B cell (primary cell): ENCODE measurements at places on chromosomes 13 and 19.

GRCh38 chr19:5106191-5106726 is 137.3 kb downstream of the KDM4B start:
- DNase-seq = no peak

GRCh38 chr13:99796175-99796819 is 175.3 kb downstream of the ZIC5 start:
- no peak for DNase-seq

- peak; percentile 48 for DNase-seq
Observed at GRCh38 chr19:54415208-54415900, at the start of gene TTYH1. Gene TTYH1, plus strand, starts transcription at chr19:54415464. Its CDS starts 89 bp downstream, at chr19:54415553.

DNA sequence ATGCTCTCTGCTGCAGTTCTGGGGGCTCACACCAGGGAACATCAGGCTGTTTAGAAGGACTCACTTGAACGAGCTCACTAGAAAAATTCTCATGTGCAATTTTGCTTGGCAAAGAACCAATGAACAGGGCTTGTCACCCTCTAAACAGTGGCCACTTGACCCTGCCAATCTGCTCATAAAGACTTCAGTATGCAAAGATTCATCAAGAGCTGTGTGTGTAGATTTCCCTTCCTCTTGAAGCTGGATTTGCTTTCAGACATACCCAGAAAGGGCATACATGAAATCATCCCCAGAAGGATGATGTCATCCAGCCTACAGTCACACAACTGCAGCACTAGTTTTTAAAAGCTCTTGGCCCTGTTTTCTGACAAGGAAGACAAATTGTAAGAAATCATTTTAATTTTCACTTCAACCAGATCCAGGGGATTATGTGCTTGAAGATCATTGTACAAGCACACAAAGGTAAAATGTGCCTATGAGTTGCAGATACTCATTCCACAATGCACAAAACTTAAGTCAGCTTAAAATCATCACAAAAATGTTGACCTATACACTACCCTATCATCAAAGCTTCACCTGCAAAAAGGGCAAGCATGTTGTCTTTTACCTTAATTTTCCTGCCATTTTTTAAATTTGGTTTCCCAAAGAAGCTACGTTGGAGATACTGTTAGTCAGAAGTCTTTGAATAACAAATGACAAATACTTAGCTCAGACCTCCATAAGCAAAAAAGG is 5.2 kb upstream of the STK24 start:
- DNase-seq = no peak

DNA sequence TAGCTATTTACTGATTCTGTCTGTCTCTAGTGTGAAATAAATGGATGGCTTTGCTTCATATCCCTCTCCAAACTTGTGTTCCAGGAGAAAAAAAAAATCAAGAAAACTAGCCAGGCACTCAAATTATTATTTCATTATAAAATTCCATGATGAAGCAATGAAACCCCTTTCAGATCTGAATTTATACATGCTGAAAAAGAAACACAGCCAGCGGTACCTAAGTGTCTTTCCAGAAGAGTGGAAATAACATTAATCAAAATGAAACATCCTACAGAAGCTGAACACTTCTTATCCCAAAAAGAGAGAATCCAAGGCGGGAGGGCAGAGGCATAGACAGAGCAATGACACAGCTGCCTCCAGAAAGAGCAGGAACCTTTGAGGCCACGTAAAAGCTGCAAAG is 15.9 kb downstream of the ENOX1 start:
- no peak for DNase-seq

DNA sequence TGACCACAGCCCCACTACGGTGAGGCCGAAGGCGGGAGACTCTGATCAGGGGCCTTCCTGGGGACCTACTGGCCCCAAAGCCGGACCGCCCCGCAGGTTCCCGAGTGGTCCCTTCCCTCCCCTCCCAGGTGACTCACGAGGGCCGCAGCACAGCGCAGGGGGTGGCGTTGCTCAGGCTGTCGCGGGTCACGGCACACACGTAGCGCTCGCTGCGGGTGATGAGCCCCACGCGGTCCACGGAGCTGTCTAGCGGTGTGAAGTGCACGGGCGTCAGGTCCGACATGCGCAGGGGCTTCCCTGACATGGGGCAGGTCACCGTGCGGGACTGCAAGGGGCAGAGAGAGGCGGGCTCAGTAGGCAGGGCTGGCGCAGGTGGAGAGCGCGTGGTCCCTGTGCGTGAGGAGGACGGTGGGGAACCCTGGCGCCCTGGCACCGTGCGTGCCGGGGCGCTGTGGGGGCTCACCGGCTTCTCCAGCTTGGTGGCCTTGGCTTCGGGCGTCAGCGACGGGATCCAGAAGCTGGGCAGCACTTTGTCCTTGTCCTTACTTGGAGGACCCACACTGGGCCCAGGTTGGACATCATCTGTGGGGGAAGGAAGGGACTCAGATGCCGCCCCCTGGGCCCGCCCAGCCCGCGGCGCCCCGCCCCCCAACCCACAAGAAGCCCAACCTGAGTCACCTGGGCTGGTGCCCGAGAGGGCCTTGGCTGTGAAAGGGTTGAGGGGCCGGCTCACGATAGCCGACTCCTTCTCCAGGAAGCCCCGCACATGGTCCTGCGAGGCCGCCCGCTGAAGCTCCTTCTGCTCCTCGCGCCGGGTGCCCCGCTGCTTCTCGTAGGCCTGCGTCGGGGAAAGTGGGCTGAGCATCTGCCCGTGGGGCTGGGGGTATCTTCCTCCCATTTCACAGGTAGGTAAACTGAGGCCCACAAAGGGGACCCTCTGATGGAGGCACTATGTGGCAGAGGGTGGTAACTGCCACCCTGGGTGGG is 23.7 kb downstream of the NOSIP start:
- DNase-seq = no peak

DNA sequence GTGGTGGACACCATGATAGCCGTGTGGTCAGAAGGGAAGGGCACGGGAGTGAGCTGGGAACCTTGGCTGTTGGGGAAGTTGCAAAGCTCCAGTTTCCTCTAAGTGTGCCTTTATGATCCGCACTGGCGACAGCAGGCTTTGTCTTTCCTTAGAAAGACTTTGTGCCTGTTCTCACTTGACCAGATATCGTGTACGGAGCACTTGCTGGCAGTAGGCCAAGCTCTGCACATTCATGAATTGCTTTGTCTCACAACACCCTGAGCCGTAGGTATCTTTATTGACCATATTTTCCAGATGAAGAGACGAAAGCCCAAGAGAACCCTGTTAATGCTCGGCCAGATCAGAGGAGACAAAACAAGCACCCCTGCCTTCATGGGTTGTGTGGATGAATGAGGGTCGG is 15.1 kb downstream of the CUL4A start:
- no peak for DNase-seq

- DNase-seq = no peak
Observed at GRCh38 chr13:73417012-73417615, 358.3 kb downstream of the KLF5 start.

- no peak for DNase-seq
Observed at GRCh38 chr13:90801621-90802020, 545.9 kb upstream of the MIR17HG start.

DNA sequence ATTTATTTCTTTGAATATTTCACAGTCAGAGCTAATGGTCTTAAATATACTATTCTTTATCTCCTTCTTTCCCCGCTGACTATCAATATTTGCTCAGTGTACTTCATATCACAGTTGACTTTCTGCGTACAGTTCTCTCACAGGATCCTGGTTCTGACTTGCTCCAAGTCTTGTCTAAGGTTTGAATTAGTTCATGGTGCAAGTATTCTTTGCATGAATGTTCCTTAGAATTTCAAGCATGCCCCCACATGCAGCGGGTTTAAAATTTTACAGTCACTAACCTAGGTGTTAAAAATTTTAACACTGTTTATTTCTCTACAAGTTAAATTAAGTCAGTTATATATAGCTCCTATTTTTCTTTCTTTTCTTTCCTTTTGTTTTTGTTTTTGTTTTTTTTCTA is 20.8 kb upstream of the KLF12 start:
- DNase-seq = no peak

DNA sequence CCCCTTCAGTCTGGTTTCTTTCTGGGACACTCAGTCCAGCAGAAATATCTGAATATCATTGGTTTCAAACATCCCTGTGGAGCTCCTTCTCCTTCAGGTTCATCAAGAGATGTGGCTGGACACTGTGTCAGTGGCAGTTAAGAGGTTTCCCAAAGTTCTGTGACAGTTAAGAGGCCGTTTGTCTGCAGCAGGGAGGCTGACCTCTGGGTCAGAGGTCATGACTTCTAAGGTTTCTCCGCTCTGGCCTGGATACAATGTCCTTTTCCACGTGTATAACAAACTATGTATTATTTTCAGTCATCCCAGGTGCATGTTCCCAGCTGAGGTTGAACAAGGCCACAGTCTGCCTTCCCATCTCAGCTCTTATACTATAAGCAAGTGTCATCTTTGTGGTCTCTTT is 174.9 kb downstream of the B3GLCT start:
- no peak for DNase-seq

- DNase-seq = no peak
Observed at GRCh38 chr13:53411463-53411862, 382.9 kb downstream of the OLFM4 start.

GRCh38 chr13:58728126-58728525 is 1096.6 kb downstream of the PCDH17 start:
- no peak for DNase-seq

GRCh38 chr13:61339054-61339621 is 76.5 kb downstream of the PCDH20 start:
- no peak for DNase-seq

- DNase-seq = no peak
Observed at GRCh38 chr19:48469289-48469881, at the start of gene CYTH2. Gene CYTH2, plus strand, starts transcription at chr19:48469369. Its CDS starts 139 bp downstream, at chr19:48469508.

GRCh38 chr19:5792224-5792623 is 1.3 kb upstream of the DUS3L start:
- no peak for DNase-seq

DNA sequence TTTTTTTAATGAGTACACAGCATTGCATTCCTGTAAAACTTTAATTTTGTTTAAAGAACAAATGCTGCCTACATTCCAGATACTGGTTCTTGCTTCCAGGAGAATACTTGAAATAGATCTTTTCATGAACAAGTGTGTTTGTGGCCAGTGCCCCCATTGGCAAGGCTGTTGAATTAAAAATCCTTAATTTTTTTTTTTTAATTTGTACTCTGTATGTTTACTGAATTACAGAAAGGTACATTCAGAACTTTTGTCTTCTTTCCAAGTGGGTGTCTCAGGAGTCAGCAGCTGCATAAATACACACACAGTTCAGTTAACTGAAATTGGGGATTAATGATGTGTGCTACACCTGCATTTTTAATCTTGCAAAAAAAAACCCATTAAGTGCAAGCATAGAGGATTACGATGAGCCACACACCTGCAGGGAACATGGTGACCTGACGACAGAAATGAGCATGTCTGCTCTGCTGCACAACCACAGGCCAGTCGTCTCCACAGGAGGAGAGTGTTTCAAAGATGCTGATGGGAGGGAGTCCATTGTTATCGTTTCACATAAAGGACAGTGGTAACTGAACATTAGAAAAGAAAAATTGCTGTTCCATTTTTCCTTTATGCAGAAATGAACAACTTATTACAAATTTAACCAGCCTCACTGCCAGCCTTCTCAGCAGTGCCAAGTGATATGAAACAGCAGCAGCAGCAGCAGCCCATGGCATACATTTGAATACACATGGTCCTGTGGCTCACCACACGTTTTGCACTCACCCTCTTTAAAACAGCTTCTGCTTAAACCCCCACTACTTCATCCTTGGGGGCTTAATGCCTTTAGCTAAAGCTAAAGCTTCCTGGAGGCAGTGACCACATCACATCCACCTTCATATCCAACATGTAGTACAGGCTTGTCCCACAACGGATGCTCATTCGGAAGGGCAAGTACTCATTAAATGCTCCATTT is 72.3 kb upstream of the RFC3 start:
- DNase-seq = peak; percentile 32

GRCh38 chr19:5891938-5892771 is 11.4 kb downstream of the NDUFA11 start:
- DNase-seq = no peak

DNA sequence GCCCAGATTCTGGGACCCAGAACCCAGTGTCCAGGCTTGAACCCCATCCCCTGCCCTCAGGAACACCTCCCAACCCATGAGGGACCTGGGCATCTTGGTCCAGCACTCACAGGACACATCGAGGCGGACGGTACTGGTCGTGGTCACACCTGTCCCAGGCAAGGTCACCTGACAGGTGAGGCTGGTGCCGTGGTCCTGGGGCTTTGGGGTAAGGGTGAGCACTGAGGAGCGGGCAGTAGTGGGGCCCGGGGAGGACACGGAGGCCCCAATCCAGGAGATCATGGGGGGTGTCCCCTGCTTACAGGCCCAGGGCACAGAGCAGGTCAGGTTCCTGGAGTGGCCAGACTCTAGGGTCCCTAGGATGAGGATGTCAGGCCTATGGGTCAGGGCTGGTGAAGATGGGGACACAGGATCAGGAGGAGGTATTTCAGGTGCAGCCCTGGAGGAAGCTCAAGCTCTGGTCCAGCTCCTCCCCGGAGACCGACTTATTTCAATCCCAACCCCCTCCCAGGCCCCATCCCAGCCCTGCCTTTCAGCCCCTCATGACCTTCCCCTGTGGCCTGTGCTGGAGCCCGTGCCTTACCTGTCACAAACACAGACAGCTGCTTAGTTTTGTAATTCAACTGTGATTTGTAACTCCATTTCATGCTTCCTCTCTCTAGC is 772 bp downstream of the SIGLEC8 start:
- DNase-seq = no peak

GRCh38 chr13:100788540-100788939 is 113.9 kb upstream of the TMTC4 start:
- no peak for DNase-seq

DNA sequence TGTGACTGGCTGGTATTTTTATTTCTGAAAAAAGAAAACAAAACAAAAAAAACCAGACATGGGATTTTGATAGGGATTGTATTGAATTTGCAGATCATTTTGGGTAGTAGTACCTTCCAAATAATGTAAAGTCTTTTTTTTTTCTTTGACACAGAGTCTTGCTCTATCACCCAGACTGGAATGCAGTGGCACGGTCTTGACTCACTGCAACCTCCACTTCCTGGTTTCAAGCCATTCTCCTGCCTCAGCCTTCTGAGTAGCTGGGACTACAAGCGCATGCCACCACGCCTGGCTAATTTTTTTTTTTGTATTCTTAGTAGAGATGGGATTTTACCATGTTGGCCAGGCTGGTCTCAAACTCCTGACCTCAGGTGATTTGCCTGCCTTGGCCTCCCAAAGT is 4.2 kb downstream of the ZNF101 start:
- no peak for DNase-seq

- DNase-seq = peak; percentile 58
Observed at GRCh38 chr19:35306473-35307246, 14.7 kb downstream of the MAG start.

DNA sequence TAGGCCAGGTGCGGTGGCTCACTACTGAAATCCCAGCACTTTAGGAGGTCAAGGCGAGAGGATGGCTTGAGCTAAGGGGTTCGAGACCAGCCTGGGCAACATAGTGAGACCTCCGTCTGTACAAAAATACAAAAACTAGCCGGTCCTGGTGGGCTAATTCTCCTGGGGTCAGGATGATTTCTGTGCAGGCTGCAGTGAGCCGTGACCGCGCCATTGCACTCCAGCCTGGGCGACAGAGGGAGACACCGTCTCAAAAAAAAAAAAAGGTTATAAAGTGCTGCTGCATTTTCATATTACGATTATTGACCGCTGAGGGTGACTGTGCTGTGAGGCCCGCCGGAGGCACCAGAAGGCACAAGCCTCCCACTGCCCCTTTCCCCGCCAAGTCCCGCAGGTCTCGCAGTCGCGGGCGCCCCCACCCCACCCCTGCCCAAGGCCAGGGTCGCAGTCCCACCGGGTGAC is 477 bp upstream of the PLEKHF1 start:
- DNase-seq = no peak
